Activated CD4-positive, alpha-beta T cell treated with anti-CD3 and anti-CD28 coated beads, Interleukin-10, Interleukin-2, amounts not matched to agents 100 ng/mL and 50 ng/mL, durations not matched to agents 16 hours and 8 hours (primary cell): ENCODE measurements at places on chromosomes 1 and 21.

DNA sequence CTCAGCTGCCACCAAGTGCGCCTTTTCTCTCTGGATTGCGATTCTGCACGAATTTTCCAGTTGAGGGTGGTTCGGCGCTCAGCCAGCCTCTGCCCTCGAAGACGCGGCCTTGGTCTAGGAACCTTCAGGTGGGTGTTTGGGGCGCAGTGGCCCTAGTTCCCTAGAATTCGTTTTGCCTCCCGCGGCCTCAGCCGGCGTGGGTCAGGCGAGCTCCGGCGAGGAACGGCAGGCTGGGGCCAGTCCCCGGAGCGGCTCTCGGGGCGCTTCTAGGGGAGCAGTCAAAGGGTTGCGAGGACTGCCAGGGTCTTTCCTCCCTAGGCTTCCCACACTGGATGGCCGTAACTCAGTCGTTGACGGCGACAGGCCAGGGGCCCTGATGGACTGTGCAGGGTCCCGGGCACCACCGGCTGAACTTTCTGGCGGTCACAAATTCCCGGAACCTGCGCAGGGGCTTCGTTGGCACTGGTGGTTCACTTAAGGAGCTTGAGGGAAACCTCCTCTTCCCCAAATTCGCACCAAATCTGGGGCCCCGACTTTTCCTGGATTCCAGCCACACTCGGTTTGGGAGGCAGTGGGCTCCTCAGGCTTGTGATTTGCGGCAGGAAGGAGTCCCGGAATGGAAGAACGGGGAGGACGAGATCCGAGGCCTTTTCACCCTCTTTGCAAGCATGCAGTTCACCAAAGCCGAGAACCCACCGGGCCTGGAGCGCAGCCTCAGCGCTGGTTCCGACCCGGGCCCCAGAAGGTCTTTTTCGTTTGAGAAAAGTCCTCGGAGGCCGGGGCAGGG is 1.2 kb downstream of the DMBX1 start:
- DNase-seq = no peak

GRCh38 chr1:9573723-9574122 is 15.0 kb upstream of the TMEM201 start:
- no peak for DNase-seq

DNA sequence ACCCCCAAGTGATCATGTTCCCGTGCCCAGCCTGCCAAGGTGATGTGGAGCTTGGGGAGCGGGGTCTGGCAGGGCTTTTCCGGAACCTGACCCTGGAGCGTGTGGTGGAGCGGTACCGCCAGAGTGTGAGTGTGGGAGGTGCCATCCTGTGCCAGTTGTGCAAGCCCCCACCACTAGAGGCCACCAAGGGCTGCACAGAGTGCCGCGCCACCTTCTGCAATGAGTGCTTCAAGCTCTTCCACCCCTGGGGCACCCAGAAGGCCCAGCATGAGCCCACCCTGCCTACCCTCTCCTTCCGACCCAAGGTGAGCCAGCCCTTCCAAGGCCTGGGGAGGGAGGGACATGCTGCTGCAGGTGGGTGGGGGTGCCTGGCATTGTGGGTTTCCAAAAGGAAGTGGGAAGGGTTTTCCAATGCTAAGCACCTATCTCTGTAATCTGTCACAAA is 2.3 kb downstream of the TRIM46 start:
- peak; percentile 52 for DNase-seq

- DNase-seq = no peak
Observed at GRCh38 chr1:20587661-20588053, 1.2 kb upstream of the CDA start.

DNA sequence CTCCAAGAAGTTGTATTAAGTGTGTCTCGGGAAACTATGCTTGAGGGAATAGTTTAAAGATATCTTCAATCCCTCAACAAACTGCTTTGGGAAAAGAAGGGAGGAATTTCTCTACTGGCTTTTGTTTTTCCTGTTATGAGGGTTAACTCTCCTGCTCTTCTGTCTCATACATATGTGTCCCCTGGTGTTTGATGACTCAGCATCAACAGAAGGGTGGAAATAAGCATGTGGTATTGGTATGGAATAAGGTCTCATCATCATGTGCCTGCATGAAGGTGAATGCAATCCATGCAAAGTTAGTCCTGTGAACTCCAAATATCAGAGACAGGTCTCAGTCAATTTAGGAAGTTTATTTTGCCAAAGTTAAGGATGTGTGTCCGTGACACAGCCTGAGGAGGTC is 27.2 kb upstream of the ADAR start:
- DNase-seq = no peak

- no peak for DNase-seq
Observed at GRCh38 chr1:178538192-178538916, 25.4 kb downstream of the TEX35 start.

DNA sequence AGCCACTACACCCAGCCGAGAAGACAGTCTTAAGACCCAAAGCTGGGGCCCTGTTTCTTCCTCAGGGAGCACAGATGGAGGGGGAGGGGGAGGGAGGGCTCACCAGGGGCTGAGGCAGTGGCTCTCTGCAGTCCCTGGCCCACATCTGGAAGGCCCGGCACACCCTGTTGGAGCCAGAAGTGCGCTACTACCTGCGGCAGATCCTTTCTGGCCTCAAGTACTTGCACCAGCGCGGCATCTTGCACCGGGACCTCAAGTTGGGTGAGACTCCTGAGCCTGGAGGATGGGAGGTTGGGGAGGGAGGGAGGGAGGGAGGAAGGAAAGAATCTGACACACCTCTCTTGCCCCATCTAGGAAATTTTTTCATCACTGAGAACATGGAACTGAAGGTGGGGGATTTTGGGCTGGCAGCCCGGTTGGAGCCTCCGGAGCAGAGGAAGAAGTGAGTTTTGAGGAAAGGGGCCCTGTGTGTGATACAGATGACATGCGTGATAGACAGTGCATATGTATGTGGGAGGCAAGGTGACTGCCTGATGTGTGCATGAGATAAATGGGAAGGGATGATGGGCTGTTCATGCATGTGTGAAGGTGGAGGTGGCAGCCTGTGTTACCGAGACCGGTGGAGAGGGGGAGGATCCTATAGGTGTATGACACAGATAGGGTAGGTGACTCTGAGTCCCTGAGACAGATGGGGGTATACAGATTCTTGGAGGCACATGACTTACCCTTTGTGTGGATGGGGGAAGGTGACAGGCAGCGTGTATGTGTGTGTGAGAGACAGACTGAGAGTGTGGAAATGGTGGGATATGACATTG is 1.5 kb downstream of the PLK3 start:
- DNase-seq = peak; percentile 42

GRCh38 chr21:24225431-24225830 is 1381.8 kb downstream of the MRPL39 start:
- no peak for DNase-seq

GRCh38 chr1:246609632-246610031 is 43.4 kb downstream of the CNST start:
- no peak for DNase-seq

DNA sequence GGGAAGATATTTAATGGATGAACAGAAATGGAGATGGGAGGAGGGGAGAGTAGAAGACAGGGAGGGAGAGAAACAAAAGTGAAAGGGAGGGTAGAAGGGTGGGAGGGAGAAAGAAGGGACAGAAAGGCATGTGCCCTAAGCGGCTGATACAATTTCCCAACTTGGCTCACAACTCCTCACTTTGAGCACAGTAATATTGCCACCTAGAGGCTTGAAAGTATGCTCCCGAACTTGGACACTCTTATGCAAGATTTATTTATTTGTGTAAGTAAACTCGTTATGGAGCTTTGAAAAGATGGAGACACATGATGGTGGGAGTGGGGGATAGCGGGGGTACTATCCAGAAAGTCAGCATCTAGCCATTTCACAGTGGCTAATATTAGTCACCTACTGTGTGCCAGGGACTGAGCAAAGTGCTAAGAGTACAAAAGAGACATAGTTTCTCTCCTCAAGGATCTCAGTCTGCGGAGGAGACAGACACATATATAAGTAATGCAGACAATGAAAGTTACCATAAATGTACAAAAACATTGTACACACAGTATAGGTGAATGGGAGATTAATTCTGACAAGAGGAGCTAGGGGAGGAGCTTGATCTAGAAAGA is 189.7 kb downstream of the SEC16B start:
- peak; percentile 1 for DNase-seq

- DNase-seq = no peak
Observed at GRCh38 chr1:56190806-56191365, 388.5 kb downstream of the PLPP3 start.
